H9 (cell line): ENCODE measurements at places on chromosomes 2 and 18. TPM values are rescaled to one million over a fixed set of nuclear protein-coding genes. Genes with fewer than 3 reads are reported as not detected.
A peak's percentile ranks its signal among the peaks of the same experiment; 100 is the strongest.

- no peak for DNase-seq
Observed at GRCh38 chr2:240569523-240569997, 1.3 kb downstream of the RNPEPL1 start.

DNA sequence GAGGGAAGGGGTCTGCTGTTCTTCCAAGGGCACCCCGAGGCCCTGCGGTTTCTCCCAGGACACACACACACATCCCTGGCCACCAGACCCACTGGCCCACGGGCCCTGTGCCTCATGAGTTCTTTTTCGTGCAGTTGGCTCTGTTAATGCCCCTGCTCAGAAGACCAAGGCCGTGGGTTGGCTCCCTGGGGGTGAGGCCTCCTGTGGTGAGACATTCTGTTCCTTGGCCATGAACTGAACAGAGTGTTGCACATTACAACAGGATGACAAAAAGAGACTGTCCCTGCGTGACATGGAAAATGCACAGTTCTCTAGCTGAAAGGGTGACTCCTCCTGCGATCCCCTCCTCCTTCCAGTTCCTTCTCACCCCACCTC is 30.7 kb downstream of the SH2D6 start:
- no peak for DNase-seq

Gene C2orf66
- not detected in 2 replicates for total RNA-seq

DNA sequence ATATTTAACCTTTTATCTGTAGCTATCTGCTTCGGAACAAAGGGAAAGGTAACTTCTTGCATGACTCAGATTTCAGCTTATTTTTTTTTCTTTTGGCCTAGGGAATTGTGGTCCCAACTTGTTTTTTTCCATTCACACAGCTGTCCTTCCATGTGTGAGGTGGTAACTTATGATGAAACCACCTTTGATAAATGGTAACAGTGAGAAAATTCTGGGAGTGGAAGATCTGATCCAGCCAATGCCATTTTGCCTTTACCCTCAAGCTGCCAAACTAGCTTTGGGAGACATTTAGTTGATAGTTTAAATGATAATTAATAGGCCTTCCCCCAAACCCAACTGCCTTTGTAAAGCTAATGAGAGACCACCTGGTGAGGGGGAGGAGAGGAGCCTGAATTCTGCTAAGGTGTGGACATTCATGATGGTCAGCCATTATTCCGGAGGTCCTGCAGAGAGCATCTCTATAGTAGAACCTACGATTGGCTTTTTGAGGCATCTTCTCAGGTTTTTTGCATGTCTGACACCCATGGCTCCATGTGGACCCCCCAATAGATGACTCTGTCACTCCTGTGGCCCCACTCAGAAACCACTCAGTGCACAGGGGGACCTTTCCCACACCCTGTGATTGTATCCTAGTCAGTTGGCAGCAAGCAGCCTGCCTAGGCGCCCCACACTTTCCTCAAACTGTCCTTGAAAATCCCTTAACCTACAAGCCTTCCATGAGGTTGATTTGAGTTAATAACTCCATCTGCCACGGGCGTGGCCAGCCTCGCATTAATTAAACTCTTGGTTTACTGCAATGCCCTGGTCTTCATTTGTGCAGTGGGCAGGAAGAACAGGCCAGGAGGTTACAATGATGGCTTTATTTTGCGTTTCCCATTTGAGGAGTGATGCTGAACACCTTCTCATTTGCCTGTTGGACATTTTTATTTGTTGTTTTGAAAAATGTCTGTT is 263.5 kb upstream of the PXDN start:
- DNase-seq, result peak; percentile 79

- no peak for DNase-seq
Observed at GRCh38 chr2:118936936-118937335, 5.1 kb upstream of the MARCO start.

DNA sequence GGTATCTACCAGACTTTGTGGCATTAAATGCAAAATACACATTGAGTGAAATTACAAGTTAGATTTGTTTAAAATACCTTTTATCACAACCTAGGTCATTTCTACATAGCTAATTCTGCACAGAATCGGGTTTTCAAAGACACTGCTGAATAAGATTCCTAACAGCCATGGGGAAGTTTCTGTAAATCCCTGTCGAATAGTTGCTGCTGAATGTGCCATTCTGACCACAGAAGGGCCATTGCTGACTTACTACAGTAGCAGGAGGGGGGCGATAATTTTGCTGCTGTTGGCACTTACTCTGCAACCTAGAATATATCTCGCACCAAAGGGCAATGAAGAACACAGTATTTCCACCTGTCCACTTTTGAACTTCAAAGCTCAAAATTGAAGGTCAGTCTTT is 232.8 kb downstream of the TCF4 start:
- no peak for DNase-seq

- no peak for DNase-seq
Observed at GRCh38 chr2:69858261-69858660, 28.8 kb downstream of the GMCL1 start.

GRCh38 chr2:210227290-210228088 is 2.2 kb upstream of the ACADL start:
- DNase-seq, result no peak

GRCh38 chr2:9770308-9771100 is 72.8 kb upstream of the TAF1B start:
- peak; percentile 88 for DNase-seq

GRCh38 chr18:31581498-31582197 is 10.0 kb upstream of the TTR start:
- no peak for DNase-seq

Gene MOGAT1
- total RNA-seq, result not detected in 2 replicates

DNA sequence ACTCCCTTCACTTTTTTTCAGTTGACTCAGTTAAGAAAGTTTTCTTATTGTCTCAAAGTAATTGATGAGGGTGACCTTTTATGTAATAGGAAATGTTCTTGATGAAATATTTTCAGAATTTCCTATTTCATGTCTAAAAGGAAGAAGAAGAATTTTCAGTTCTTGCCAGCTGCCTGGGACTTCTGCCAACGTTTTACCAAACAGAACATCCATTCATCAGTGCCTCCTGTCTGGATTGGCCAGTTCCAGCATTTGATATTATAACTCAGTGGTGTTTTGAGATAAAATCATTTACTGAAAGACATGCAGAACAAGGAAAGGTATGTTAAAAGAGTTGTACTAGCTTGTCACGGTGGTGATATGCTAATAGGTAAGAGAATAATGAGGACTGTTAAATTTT is 104.7 kb upstream of the MYO3B start:
- DNase-seq, result no peak

Gene DSG2
- total RNA-seq, result 104 and 107 TPM in 2 replicates

GRCh38 chr2:174829550-174829949 is 65.3 kb upstream of the CHRNA1 start:
- no peak for DNase-seq

DNA sequence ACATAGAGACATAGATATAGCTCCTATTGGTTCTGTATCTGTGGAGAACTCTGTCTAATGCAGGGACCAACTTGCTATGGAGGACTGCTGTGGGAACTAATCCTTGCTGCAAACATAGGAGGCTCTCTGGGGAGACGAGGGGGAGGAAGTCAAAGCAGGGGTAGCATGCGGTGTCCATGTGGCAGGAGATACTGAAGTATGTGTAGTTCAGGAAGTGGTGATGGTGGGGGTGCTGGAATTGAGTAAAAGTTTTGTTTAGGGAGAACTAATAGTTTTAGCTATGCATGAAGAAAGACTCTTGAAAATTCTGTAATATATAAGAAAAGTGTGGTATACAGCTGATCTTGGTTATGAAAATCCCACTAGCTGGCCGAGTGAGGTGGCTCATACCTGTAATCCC is 62.0 kb downstream of the ANKRD44 start:
- DNase-seq, result no peak

Gene ADD2
- 124 TPM in 2 replicates for total RNA-seq

- no peak for DNase-seq
Observed at GRCh38 chr2:100796499-100797100, 23.3 kb upstream of the NPAS2 start.

Gene COBLL1
- total RNA-seq, result 5.6 and 5.9 TPM in 2 replicates

Gene DAPL1
- total RNA-seq, result not detected in 2 replicates

- no peak for DNase-seq
Observed at GRCh38 chr2:85792783-85793441, 39.1 kb downstream of the ATOH8 start.

DNA sequence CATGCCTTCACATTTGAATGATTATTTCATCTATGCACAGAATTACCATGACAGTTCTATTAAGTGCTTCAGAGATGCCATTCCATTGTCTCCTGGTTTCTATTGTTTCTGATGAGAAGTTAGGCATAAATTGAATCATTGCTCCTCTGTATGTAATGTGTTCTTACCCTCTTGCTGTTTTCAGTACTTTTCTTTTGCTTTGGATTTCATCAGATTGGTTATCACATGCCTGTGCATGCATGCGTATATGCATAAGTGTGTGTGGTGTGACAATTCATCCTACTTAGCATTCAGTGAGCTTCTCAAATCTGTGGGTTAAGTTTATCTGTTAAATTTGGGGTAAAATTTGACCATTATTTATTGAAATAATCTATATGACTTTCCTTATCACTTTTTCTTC is 263.3 kb upstream of the RND3 start:
- DNase-seq, result no peak

Gene SELENOI
- 41.9 and 43.4 TPM in 2 replicates for total RNA-seq

DNA sequence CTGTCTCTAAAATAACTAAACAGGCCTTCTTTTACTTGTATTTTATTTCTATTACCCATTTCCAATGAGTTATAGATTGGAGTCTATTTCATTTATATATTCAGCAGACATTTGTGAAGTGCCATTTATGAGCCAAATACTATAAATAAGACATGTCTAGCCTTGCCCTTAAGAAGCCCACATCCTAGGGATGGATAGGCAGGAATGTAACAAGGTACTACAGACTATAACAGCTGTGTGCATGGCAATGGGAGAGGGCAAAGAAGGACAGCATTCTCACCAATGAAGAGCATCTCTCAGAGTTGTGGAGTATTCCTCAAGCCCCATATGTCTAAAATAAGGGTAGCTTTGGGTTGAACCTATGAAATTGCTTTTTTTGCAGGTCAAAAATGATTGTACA is 161.9 kb upstream of the RASGRP3 start:
- DNase-seq, result no peak

GRCh38 chr2:188382107-188382506 is 90.4 kb downstream of the GULP1 start:
- no peak for DNase-seq

DNA sequence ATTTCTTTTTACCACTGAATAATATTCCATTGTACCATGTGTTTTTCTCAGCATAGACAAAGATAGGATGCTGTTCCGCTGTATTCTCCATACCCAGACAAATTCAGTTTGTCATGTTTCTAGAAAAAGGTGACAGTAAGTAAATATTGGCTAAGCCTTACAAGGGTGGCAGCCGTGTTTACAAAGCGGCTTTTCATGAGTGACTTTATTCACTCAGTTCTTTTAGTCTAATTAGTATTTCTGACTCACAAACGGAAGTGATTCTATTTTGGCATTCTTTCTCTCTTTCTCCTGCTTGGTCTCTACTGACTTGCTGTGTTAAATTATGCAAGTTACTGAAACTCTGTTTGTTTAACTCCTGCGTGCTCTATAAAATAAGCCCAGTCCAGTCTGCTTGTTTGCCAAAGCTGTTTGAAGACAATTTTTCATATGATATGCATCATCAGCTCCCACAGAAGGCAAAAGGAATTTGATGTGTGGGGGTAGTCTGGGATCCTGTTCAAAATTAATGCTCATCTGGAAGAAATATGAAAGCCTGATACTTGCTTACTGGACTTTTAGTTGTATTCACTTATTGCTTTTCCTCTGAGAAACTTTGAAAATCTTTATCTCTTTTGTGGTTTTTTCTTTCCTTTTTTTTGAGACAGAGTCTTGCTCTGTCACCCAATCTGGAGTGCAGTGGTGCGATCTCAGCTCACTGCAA is 2.3 kb upstream of the PLEKHH2 start:
- DNase-seq, result no peak

DNA sequence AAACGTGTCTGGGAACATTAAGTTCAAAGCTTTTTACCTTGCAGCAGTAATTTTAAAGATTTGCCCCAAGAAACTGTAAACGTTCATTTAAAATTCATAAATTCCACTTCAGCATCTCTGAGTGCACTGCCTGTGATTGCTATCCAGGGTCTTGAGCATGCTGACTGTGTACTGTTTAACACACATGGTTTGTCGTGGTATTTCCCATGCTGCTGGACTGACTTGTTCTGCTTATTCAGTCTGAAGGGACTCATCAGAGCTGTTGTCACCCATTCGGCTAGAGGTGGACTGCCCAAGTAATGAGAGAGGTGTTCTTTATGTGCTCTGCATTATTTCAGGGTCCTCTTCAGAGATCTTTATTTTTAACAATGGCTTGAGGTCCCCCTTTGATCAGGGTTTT is 53.1 kb downstream of the RHBDD1 start:
- DNase-seq, result no peak

- peak; percentile 54 for DNase-seq
Observed at GRCh38 chr2:74513605-74514367, 464 bp upstream of the TLX2 start.

Gene PROC
- 0.37 and 0.61 TPM in 2 replicates for total RNA-seq

Gene TANC1
- 2.5 TPM in 2 replicates for total RNA-seq

Gene ETAA1
- 18.4 and 18.8 TPM in 2 replicates for total RNA-seq

DNA sequence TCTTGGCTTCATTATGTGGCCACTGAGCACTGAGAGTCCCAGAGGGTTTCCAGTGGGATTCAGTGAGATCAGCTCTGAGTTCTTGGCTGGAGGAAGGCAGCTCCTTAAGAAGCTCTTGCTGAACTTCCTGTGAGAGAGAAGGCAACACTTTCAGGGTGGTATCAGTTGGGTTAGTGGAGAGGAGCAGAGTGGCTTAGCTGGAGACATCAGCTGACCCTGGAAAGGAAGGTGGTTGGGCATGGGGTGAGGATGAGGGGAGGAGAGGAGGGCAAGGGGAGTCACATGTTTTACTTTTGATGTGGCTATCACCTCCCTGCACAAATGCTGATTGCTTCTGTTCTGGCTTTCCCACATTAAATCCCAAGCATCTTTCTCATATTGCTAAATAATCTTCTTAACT is 95.1 kb downstream of the ACOXL start:
- DNase-seq, result no peak

Gene DAW1
- 0.37 TPM in 1 of 2 replicates, not detected in the other for total RNA-seq

DNA sequence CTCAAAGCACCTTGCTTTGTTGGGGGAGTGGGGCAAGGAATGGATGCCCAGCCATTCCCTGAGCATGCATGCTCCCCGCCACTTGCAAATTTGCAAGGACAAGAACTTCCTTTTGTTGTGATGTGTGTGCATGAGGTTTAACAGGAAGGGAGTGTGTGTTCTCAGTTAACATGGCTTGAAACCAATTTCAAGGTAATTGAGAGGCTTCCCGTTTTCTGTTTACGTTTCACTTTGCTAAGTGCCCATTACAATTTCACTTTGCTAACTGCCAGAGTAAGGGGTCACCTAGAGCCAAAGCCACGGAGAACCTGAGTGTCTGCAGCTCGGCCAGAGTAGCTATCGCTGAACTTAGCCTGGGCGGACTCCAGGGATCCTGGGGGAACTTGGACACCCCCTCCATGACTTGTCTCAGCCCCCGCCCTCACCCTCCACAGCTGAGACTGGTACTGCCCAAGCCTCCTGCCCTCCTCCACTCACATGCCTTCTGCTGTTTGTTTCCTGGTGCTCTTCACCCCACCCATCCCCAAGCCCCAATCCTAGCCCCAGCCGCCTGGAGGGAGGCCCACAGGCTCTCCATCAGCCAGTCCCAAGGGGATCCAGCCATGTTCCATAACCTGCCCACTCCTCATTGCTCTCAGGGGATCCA is 53.6 kb upstream of the LAPTM4A start:
- DNase-seq, result no peak

Gene AGXT
- not detected in 2 replicates for total RNA-seq
